CD4-positive, alpha-beta T cell treated with Interferon alpha-2 for 1 hour (primary cell): ENCODE measurements at places on chromosomes 5 and 9.

- DNase-seq, result peak; percentile 21
Observed at GRCh38 chr9:73869264-73869663, 627.9 kb upstream of the RORB start.

DNA sequence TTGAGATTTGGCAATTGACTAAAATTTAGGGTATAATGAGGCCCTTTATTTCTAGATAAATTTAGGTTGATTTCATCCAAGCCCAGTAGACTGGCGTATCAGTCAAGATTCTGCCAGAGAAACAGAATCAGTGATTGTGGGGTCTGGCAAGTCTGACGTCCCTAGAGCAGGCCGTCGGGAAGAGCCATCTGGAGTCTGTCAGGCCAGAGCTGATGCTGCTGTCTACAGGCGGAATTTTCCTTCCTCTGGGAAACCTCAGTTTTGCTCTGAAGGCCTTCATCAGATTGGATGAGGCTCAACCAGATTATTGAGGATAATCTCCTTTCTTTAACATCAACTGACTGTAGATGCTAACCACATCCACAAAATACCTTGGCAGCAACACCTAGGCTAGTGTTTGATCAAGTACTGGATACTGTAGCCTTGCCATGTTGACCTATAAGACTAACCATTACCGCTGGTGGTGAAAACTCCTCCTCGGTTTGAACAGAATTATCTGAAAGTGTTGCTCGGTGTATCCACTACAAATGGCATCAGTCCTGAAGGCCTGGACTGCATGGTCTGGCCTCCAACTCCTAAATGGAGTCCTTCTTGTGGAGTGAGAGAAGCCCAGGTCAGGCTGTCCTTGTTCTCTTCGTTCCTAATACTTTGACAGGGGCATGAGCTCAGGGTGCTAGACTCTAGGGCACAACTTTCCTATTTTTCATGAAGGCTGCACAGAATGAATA lies 83.2 kb upstream of the ANKH start:
- DNase-seq, result no peak

DNA sequence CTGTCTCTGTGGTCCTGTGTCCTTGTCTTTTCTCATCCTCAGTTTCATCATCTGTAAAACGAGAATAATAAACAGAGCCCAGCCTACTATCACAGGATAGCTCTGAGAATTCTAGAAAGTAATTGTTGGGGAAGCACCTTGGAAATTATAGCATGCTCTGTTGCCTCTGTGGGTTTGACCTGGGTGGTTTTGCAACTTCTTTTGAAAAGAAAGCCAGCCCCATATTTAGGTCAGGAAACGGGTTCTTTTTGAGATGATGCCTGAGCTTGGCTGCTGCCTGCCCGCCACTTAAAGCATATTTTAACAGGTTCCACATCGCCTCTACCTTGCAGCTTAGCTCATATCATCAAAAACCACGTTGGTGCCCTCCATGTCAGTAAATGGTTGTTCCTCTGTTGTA lies 111.1 kb downstream of the TLR4 start:
- DNase-seq, result no peak

GRCh38 chr9:136527721-136528710 lies 17.8 kb downstream of the NOTCH1 start:
- no peak for DNase-seq

DNA sequence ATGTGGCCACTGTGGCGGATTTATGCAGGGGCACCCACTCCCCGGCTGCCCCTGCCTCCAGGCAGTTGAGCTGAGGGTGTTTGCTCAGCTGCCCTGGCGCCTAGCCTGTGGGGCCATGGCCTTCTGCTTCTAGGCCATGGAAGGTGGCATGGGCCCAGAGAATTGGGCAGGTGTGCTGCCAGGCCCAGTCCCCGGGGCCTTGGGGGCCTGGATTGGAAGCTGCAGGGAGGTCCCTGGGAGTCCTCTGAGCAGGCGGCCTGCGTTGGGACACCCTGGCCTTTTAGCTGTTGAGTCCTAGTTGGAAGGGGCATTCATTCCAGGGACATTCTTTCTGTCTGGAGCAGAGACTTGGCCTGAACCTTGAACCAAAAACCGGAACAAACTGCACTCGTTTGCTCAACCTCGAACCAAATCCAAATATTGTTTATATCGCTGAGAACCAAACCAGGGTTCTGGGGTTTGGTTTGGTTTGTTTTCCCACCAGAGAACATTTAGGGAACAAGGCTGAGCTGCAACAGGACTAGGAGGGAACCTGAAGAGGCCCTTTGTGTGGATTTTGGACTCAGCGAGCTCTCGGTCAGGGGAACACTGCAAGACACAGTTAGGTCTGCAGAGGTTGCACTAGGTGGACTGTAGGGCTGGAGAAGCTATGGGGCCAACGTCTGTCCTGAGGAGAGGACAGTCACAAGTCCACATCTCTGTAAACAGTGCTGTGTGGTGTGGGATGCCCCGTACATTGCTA lies 116.8 kb downstream of the BOD1 start:
- no peak for DNase-seq

- no peak for DNase-seq
Observed at GRCh38 chr9:88312517-88313103, 75.6 kb upstream of the SPIN1 start.

DNA sequence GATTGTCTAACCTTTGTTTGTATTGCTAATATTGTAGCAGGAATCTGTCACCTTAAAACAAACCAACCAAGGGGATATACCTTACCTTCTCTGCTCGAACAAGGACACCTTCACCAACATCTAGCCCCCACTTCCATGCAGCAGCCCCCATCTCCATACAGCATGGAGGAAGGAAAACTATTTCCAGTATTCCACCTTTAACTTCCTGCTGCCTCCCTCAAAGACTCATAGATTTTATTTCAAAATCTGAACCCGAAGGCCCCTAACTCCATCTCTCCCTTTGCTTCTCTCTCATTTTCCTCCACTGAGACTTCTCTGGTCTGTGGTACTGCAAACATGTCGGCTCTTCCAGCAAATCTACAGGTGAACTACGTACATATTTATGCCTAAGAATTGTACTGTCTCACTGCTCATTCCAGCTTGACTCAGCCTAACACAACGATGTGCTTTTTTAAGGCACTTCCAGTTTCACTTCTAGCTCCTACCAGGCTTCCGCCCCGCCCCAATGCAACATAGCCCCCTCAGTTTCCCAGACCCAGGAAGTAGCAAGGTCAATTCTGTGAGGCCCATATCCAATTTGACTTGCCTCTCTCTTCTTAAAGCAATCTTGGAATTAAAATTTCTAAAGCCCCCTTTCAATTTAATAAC lies 70.7 kb upstream of the RNF38 start:
- peak; percentile 84 for DNase-seq
